ENCODE measurements at places on chromosomes 2 and 18.
A peak's percentile ranks its signal among the peaks of the same experiment; 100 is the strongest.

DNA sequence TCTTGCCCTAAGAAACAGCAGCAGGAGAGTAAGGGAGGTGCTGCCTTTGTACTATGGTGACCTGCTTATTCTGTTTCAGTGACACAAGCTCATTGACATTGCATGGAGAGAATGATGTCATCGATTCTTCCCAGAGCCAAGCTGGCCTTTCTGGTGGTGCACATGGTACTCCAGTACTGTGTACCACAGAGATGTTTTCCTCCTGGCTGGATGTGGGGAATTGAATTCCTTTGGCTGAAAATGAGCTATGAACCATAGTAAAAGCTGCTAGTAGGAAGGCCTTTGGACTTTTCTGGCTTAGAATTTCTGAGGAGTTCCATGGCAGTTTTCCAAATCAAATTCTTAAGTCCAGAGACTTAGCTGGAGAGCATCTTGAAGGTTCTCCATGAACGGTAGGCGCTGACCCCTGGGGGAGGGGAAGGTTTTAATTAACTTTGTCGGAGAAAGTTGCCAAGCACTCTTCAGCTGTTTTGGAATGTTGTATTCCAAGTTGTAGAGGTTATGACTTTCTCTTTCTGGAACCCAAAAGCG is 17.1 kb upstream of the B3GNT2 start:
- no peak for DNase-seq

- no peak for DNase-seq
These were observed 117.3 kb downstream of the PLB1 start for GRCh38 chr2:28613186-28613585.

- DNase-seq = no peak
These were observed 38.7 kb downstream of the MTA3 start for GRCh38 chr2:42607101-42607637.

- DNase-seq = peak; percentile 97
These were observed at the start of gene ITPRID2 for GRCh38 chr2:181891258-181891965. TSS of gene ITPRID2 (plus strand) at chr2:181891730. CDS start at chr2:181892067, 337 bp downstream.

GRCh38 chr2:109213646-109214433 is 84.8 kb downstream of the SH3RF3 start:
- DNase-seq = no peak

All from D341Med (cell line).